Peyer's patch (tissue), 4 donors: ENCODE measurements at places on chromosomes 1 and 21. TPM values are rescaled to one million over a fixed set of nuclear protein-coding genes. Genes with fewer than 3 reads are reported as not detected.

DNA sequence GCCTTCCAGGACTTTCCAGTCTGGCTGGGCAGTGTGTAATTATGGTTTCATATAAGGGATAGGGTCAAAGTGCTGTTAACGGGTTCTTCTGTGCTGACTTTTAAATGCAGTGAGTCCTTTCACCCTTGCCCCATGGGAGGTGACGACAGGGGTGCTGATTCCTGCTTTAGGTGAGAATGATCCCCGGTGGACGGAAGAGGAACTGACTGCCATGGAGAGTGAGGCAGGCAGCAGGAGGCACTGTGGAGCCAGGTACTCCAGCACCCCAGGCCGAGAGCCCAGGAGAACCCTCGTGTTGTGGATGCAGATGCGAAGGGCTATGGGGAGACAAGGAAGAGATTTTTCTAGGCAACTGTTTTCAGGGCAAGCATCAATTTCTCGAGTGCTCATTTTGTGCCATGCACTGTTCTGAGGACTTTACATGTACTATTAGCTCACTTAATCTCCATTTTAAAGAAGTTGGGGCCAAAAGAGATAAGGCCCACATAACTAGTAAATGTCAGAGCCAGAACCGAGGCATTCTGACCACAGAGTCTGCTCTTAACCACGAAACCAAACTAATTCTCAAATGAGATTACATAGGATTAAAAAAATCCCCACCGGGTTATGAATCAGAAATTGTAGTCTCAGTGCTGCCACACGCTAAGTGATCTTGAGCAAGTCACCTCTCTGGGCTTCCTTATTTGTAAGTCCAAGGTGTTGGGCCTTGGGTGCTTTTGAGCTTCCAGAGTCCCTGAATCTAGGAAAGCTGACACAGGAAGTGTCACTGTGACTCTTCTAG, 28.2 kb downstream of the STPG1 start:
- no peaks in the 10 kb centered on the region for H3K36me3 ChIP-seq
- H3K27me3 ChIP-seq: no peaks in the 10 kb centered on the region
- no peaks in the 10 kb centered on the region for H3K4me1 ChIP-seq
- DNase-seq: no peak
- no peak overlapping the region for H3K27ac ChIP-seq
- H3K4me3 ChIP-seq: no peak overlapping the region

- H3K4me3 ChIP-seq: no peak overlapping the region
- no peaks in the 10 kb centered on the region for H3K27me3 ChIP-seq
- no peaks in the 10 kb centered on the region for H3K4me1 ChIP-seq
- DNase-seq: no peak
- H3K36me3 ChIP-seq: no peaks in the 10 kb centered on the region
- no peak overlapping the region for H3K27ac ChIP-seq
Measured at GRCh38 chr1:106975944-106976343, 80.5 kb upstream of the PRMT6 start.

- no peak for DNase-seq
- H3K27ac ChIP-seq: no peak overlapping the region
- H3K4me1 ChIP-seq: no peaks in the 10 kb centered on the region
- H3K4me3 ChIP-seq: no peak overlapping the region
- no peaks in the 10 kb centered on the region for H3K36me3 ChIP-seq
Measured at GRCh38 chr1:208256556-208256955, 12.4 kb upstream of the PLXNA2 start.

The SPRR2B gene
- not detected for total RNA-seq

DNA sequence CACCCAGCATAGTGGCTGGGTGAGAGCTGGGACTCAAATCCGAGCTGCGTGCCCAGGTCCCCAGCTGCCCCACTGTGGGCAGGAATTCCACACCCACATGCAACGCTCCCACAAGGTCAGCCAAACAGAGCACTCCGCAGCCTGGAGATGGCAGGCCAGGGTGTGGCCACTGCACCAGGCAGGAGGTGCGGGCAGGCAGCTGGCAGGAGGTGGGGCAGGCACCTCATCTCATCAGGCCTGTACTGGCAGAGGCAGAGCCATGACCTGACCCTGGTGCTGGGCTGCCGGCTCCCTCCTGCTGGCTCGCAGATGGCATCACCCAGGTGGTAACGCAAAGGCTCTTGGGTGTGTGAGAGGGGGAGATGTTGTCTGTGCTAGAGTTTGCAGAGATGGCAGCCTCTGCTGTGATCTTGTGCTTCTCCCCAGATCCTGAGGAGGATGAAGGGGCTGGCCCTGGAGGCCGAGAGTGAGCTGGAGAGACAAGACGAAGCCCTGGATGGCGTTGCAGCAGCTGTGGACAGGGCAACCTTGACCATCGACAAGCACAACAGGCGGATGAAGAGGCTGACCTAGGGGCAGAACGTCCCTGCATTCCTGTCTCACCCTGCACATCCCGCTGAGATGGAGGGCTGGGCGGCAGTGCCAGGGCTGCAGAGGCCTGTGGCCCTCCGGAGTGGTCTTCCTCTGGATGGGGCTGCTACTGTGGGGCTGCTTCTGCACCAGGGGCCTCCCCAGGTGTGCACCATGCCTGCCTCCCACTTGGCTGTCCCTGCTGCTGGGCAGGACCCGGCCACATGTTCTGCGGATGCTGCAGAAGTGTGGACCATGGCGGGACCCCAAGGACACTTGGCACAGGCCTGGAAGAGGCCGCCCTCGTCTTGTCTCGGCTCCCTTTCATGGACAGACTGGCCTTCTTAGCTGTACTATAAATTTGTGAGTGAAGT, 35.1 kb upstream of the PRSS38 start:
- H3K4me1 ChIP-seq: no peaks in the 10 kb centered on the region
- H3K4me3 ChIP-seq: no peak overlapping the region
- H3K27ac ChIP-seq: no peak overlapping the region
- no peak for DNase-seq

DNA sequence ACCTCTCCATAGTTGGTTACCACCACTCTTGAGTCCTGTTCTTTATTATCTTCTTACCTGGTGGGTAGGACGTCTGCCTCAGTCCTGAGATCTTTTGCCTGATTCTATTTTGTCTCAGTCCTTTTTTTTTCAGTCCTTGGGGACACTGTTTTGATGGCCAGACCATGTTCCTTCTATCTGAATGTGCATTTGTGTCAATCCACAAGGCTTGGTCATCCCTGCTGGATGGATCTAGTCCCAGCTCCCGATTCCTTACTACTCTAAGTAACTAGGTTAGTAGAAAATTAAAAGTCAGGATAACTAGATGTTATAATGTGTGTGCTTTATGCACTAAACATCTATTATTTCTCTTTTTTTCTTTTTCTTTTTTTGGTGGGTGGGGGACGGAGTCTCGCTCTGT, 28.1 kb upstream of the AK4 start:
- H3K27ac ChIP-seq: no peak overlapping the region
- DNase-seq: no peak
- no peaks in the 10 kb centered on the region for H3K27me3 ChIP-seq
- H3K4me3 ChIP-seq: no peak overlapping the region
- no peaks in the 10 kb centered on the region for H3K4me1 ChIP-seq
- no peaks in the 10 kb centered on the region for H3K36me3 ChIP-seq

DNA sequence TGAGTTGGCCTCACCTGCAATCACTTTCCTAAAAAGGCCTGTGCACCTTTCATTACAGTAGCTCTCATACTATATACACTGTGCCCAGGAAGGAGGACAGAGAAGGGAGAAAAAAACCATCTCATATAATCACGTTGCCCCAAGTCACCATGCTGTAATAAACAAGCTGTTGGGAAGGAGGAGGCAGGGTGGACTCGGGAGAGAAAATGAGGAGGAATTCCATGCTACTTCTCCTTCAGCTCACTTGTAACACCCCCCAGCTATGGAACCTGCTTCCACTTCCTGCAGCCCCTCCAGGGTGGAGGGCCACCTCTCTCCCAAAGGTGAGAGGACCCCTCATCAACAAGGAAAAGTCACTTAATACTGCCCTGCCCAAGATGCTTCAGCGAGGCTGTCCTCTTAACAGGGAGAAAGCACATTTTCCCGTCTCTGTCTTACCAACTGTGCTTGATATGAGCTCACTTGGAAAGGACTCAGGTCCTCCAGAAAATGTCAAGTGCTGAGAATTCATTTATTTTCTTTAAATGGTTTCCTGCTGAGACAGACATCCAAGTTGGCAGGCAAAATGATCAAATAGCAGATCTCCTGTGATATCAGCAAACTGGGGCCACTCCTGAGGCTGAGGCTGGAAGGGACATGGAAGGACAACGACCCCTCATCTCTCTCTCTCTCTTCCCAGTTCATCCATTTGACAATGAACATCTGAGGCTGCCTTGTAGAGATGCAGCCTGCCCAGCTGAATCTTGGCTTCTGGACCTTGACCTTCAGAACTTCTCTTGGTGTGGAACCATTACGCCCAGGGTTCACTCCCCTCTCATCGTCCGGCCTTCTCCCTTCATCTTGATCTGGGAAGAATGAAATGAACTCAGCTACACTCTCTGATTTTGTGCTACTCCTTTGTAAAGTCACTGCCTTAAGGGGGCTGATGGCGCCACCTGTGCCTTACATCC, 54.0 kb downstream of the CAPN9 start:
- H3K27me3 ChIP-seq: no peaks in the 10 kb centered on the region
- no peaks in the 10 kb centered on the region for H3K36me3 ChIP-seq
- H3K4me3 ChIP-seq: no peak overlapping the region

GRCh38 chr1:79633456-79633855, 626.9 kb upstream of the ADGRL4 start:
- no peak overlapping the region for H3K27ac ChIP-seq
- no peaks in the 10 kb centered on the region for H3K27me3 ChIP-seq
- H3K4me3 ChIP-seq: no peak overlapping the region

- H3K4me3 ChIP-seq: no peak overlapping the region
- H3K27me3 ChIP-seq: no peaks in the 10 kb centered on the region
- H3K27ac ChIP-seq: no peak overlapping the region
- no peaks in the 10 kb centered on the region for H3K4me1 ChIP-seq
- DNase-seq: no peak
- no peaks in the 10 kb centered on the region for H3K36me3 ChIP-seq
Measured at GRCh38 chr1:18760156-18760555, 99.3 kb downstream of the TAS1R2 start.

- H3K4me3 ChIP-seq: no peak overlapping the region
- no peaks in the 10 kb centered on the region for H3K36me3 ChIP-seq
- H3K27ac ChIP-seq: no peak overlapping the region
- H3K4me1 ChIP-seq: no peaks in the 10 kb centered on the region
- H3K27me3 ChIP-seq: no peaks in the 10 kb centered on the region
Measured at GRCh38 chr1:82487778-82488177, 687.0 kb downstream of the ADGRL2 start.

- DNase-seq: no peak
- H3K36me3 ChIP-seq: no peaks in the 10 kb centered on the region
- H3K4me1 ChIP-seq: no peaks in the 10 kb centered on the region
Measured at GRCh38 chr21:35366394-35367080, 317.4 kb upstream of the RUNX1 start.

The KIFAP3 gene
- total RNA-seq: 22.9 TPM

The RCOR3 gene
- total RNA-seq: 95.4 TPM

The CFHR2 gene
- not detected for total RNA-seq

The CDC42BPA gene
- total RNA-seq: 107 TPM

DNA sequence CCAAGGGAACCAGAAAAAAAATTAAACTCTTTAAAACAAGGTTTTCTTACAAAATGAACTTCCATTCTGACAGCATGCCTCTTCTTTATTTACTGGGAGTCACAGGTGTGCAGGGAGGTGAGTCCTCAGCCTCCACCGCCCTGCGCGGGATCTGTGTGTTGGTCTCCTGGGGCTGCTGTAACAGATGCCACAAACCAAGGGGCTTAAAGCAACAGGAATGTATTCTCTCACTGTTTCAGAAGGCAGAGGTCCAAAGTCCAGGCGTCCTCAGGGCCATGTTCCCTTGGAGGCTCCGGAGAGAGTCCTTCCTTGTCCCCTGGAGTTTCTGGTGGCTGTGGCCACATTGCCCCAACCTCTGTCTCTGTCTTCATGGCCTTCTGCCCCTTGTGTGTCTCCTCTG, 123.6 kb upstream of the C1orf174 start:
- no peaks in the 10 kb centered on the region for H3K36me3 ChIP-seq
- H3K27me3 ChIP-seq: no peaks in the 10 kb centered on the region
- H3K27ac ChIP-seq: no peak overlapping the region
- no peak for DNase-seq
- peaks cover 7% of the 10 kb centered on the region for H3K4me1 ChIP-seq

The PTPRC gene
- 13.3 TPM for total RNA-seq

GRCh38 chr1:73839922-73840321, 358.1 kb downstream of the LRRIQ3 start:
- no peak for DNase-seq
- no peaks in the 10 kb centered on the region for H3K4me1 ChIP-seq
- no peaks in the 10 kb centered on the region for H3K27me3 ChIP-seq
- H3K4me3 ChIP-seq: no peak overlapping the region
- no peaks in the 10 kb centered on the region for H3K36me3 ChIP-seq
- H3K27ac ChIP-seq: no peak overlapping the region

DNA sequence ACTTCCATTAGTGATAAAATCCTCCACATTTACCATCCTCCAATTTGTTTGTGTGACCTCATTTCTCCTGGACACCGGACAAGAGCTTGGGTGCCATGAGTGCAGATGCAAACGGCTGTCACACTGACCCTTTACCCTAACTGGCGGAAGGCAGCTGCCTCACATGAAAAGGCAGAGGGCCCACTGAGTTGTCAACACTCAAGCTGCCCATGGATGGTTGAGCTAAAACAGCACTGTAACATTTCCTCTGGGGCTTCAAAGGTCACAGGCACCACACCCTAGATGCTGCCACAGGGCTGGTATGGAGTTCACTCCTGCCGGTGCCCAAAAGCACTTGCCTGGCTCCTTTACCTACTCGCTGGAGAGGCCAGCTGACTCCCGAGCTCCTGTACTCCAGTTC, 653.4 kb downstream of the KCNT2 start:
- H3K27me3 ChIP-seq: no peaks in the 10 kb centered on the region
- H3K4me3 ChIP-seq: no peak overlapping the region
- H3K4me1 ChIP-seq: no peaks in the 10 kb centered on the region
- H3K36me3 ChIP-seq: no peaks in the 10 kb centered on the region
- no peak overlapping the region for H3K27ac ChIP-seq

- no peaks in the 10 kb centered on the region for H3K27me3 ChIP-seq
- no peak for DNase-seq
- H3K36me3 ChIP-seq: no peaks in the 10 kb centered on the region
- H3K27ac ChIP-seq: no peak overlapping the region
- no peak overlapping the region for H3K4me3 ChIP-seq
- no peaks in the 10 kb centered on the region for H3K4me1 ChIP-seq
Measured at GRCh38 chr1:53281133-53281532, 42.8 kb upstream of the MAGOH start.

The DIO1 gene
- not detected for total RNA-seq

- DNase-seq: no peak
- no peak overlapping the region for H3K4me3 ChIP-seq
- no peaks in the 10 kb centered on the region for H3K4me1 ChIP-seq
- no peaks in the 10 kb centered on the region for H3K27me3 ChIP-seq
- no peak overlapping the region for H3K27ac ChIP-seq
Measured at GRCh38 chr1:53625049-53625448, 113.9 kb downstream of the GLIS1 start.
